ENCODE measurements at places on chromosomes 3 and 15. TPM values are rescaled to one million over a fixed set of nuclear protein-coding genes. Genes with fewer than 3 reads are reported as not detected.

- H3K36me3 ChIP-seq: no peaks in the 10 kb centered on the region
- no peaks in the 10 kb centered on the region for H3K27me3 ChIP-seq
- H3K27ac ChIP-seq: no peak overlapping the region
Observed at GRCh38 chr3:45165497-45166283, 19.5 kb upstream of the CDCP1 start.

The PLSCR2 gene
- total RNA-seq: not detected

- no peak overlapping the region for H3K4me3 ChIP-seq
- no peaks in the 10 kb centered on the region for H3K27me3 ChIP-seq
- DNase-seq: no peak
- H3K27ac ChIP-seq: no peak overlapping the region
- H3K4me1 ChIP-seq: no peaks in the 10 kb centered on the region
- no peaks in the 10 kb centered on the region for H3K36me3 ChIP-seq
Observed at GRCh38 chr15:73724212-73724611, 28.9 kb downstream of the INSYN1 start.

The APOD gene
- 468 TPM for total RNA-seq

- no peak for DNase-seq
- H3K27me3 ChIP-seq: no peaks in the 10 kb centered on the region
- H3K27ac ChIP-seq: no peak overlapping the region
- no peak overlapping the region for H3K4me3 ChIP-seq
Observed at GRCh38 chr15:37695719-37696118, 238.7 kb upstream of the TMCO5A start.

- H3K27me3 ChIP-seq: no peaks in the 10 kb centered on the region
- H3K36me3 ChIP-seq: no peaks in the 10 kb centered on the region
- H3K4me1 ChIP-seq: peaks cover 17% of the 10 kb centered on the region
- DNase-seq: no peak
Observed at GRCh38 chr15:74723754-74724334, 1.5 kb downstream of the CYP1A1 start.

The FGF7 gene
- total RNA-seq: 2.4 TPM

- H3K36me3 ChIP-seq: peaks cover 4% of the 10 kb centered on the region
- no peak for DNase-seq
- no peak overlapping the region for H3K4me3 ChIP-seq
- H3K27me3 ChIP-seq: no peaks in the 10 kb centered on the region
- no peak overlapping the region for H3K27ac ChIP-seq
- H3K4me1 ChIP-seq: no peaks in the 10 kb centered on the region
Observed at GRCh38 chr15:66327736-66328135, 28.7 kb downstream of the TIPIN start.

The ACTRT3 gene
- 0.74 TPM for total RNA-seq

GRCh38 chr3:101144105-101144504, 150.9 kb upstream of the ABI3BP start:
- no peak overlapping the region for H3K4me3 ChIP-seq
- no peaks in the 10 kb centered on the region for H3K27me3 ChIP-seq
- no peaks in the 10 kb centered on the region for H3K4me1 ChIP-seq
- no peak overlapping the region for H3K27ac ChIP-seq
- DNase-seq: no peak

DNA sequence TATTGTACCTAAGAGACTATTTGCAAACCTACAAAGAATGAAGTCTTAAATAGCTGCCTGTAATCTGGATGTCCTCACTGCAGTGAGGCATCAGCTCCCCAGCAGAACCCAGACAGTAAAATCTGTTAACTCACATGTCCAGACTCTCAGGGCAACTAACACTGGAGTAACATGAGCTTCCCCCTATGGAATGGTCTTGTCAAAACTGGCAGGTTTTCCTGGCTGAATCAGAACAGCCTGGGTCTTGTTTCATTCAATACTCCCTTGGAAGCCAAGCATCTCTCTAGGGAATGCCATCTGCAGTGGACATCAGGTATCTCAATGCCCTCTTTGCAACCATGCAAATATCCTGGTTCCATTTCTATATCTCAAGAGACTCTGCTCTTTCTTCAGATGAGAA, 24.4 kb downstream of the PTPN9 start:
- H3K27ac ChIP-seq: no peak overlapping the region
- no peaks in the 10 kb centered on the region for H3K36me3 ChIP-seq
- no peaks in the 10 kb centered on the region for H3K27me3 ChIP-seq
- no peak overlapping the region for H3K4me3 ChIP-seq
- H3K4me1 ChIP-seq: peaks cover 10% of the 10 kb centered on the region

DNA sequence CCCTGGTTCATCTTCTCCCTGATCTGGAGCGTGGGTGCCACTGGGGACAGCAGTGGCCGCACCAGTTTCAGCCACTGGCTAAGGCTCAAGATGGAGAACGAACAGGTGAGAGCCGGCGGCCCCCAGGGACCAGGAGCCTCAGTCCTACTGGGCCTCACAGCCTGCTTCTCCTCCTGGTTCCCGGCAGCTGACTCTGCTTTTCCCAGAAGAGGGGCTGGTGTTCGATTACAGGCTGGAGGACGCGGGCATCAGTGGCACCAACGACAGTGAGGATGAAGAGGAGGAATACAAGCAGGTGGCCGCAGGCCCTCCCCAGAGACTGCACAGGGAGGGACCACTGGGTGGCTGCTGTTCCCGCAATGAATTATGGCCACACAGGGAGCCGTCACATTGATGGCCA, 54.4 kb downstream of the DNAH1 start:
- no peaks in the 10 kb centered on the region for H3K36me3 ChIP-seq
- no peaks in the 10 kb centered on the region for H3K27me3 ChIP-seq
- H3K4me3 ChIP-seq: no peak overlapping the region
- no peak for DNase-seq
- no peaks in the 10 kb centered on the region for H3K4me1 ChIP-seq

The NOX5 gene
- total RNA-seq: 0.13 TPM

The SOX2 gene
- total RNA-seq: not detected

Data from psoas muscle (tissue), 8 donors.